ENCODE measurements at places on chromosomes 1 and 21.
A peak's percentile ranks its signal among the peaks of the same experiment; 100 is the strongest.

DNA sequence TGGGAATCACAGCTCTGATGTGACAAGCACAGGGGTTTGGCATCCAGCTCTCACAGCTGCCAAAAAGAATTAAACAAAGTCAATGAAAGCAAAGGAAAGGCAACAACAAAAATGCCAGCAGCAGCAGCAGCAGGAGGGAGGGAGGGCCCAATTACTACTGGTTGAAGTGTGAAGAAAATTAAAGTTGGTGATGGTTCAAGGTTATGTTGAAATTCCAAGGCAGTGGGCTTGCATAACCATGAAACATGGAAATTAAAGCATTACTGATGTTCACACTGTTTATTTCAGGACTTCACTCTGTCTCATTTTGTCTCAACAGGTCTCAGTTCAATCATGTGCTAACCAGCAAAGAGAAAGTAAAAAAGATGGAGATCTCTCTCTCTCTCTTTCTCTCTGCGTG, 220.3 kb upstream of the LYPLAL1 start:
- DNase-seq, result no peak

- DNase-seq, result peak; percentile 69
Measured at GRCh38 chr1:111660204-111661150, 40.9 kb downstream of the RAP1A start.

GRCh38 chr1:24009406-24009805, 29.3 kb upstream of the SRSF10 start:
- DNase-seq, result no peak

DNA sequence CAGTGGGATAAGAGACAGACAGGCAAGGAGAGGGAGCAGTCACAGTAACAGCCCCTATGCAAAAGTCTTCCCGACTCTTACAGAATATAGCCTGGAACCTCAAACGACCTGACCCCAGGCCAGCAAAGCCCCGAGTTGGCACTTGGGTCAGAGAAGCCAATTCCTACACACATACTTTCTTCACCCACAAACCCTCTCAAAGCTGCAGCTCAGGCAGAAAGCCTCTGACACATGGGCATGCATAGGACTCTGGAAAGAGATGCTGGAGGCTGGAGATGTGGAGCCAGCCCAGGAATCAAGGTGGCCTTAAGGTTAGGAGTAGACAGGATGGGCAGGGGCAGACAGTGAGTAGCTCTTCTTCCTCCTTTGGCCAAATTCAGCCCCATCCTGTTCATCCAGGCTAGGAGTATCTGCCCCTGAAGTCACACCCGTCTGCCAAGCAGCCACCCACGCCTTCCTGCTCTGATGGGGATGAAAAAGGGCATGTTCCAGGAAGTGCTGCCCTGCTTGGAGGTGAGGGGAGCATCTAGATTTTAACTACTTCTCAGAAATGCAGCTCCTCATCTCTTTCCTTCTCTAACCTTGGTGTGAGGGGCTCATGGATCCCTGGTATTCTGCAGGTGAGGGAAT, 7.8 kb downstream of the SLC41A1 start:
- DNase-seq, result no peak

DNA sequence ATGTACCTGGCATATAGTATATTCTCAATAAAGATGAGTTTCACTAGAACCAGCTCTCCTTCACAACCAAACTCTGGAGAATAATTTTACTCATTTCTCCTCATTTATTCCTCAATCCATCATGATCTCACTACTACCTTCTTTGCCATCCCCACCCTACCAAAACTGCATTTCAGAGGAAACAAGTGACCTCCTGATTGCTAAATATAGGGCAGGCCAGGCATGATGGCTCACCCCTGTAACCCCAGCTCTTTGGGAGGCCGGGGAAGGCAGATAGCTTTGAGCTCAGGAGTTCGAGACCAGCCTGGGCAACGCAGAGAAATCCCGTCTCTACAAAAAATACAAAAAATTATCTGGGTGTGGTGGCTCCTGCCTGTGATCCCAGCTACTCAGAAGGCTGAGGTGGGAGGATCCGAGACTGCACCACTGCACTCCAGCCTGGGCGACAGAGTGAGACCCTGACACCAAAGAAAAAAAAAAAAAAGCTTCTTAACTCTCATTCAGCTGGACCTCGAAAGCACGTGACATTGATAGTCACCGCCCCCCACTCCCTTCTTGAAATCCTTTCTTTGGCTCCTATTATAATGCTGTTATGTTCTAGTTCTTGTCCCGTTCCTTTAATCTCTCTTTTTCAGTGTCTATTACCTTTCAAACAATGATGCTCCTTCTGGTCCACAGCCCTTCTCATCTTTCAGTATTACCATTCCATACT, 2.1 kb downstream of the TESK2 start:
- DNase-seq, result no peak
